ENCODE measurements at places on chromosomes 7 and 10. TPM values are rescaled to one million over a fixed set of nuclear protein-coding genes. Genes with fewer than 3 reads are reported as not detected.

DNA sequence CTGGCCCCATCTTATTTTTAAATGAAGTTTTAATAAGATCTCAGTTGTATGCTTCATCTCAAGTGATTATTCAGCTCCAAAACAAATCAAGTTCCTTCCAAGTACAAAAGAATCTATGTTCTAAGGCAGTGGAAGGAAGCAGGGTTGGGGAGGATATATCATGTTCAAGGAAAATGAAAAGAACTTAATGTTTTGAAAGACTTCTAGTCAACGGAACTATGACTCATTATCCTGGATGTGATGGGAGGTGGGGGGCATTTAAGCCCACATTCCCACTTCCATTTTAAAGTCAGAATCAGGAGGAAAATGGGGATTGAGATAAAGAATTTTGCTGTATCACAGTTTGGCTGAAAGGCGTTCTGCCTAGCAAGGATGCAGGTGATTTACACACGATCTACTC, 59.4 kb downstream of the FANK1 start:
- no peaks in the 10 kb centered on the region for H3K4me1 ChIP-seq
- H3K36me3 ChIP-seq = no peaks in the 10 kb centered on the region
- DNase-seq = no peak
- H3K27me3 ChIP-seq = no peaks in the 10 kb centered on the region

DNA sequence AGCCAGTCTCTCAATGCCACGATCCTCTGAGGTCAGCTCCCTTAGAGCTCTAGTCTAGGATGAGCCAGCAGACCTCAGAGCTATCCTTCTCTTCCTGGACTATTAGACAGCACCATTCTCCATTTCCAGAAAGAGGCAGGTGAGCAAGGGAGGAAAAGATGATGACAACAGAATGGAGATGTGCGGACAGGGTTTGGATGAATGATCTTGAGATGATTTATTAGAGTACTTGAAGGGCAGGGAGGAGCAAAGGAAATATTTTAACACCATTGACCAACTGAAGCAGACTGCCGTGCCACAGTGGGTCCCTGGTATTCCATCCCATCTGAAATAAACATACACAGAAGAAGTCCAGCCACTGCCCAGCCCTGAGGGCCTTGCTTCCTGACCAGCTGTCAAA, 94.3 kb downstream of the CFAP58 start:
- H3K27me3 ChIP-seq = peaks cover 14% of the 10 kb centered on the region
- H3K4me1 ChIP-seq = no peaks in the 10 kb centered on the region
- no peak overlapping the region for H3K27ac ChIP-seq

DNA sequence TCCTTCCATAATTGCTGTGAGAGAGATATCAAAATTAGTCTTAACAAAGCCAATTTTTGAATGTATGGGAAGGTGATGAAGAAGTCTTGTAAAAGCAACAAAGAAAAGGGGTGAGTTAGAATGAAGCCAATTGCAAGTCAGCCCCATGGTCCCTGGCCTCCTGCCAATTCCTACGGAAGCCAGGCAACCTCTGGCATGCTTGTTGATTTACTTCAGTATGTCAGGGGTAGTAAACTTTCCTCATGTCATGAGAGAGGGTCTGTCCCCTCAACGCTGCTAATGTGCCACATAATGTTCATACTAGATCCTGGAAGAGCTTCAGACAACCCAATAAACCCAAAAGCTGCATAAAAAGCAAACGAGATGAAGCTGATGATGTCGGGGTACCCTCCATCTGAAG, 159.1 kb upstream of the YAE1 start:
- peaks cover 28% of the 10 kb centered on the region for H3K27me3 ChIP-seq
- H3K4me1 ChIP-seq = no peaks in the 10 kb centered on the region
- H3K27ac ChIP-seq = no peak overlapping the region
- DNase-seq = no peak
- H3K4me3 ChIP-seq = no peak overlapping the region

DNA sequence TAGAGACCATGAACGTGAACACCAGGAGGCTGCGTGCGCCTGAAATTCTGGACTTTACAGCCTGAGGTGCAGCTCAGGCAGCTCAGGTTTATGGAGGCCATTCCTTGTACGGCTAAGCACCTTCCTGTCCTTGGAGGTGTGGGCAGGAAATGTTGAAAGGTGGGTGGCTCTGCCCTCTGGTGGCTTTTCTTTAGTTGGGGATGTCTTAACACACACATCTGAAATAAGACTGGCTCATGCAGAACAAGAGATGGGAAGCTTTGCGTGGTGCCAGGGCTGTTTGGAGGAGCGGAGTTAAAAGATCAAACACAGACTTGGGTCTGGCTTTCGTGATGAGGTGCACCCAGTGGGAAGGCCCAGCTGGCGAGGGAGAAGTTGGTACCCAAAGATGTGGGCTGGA, 64.1 kb downstream of the DOCK1 start:
- no peak overlapping the region for H3K27ac ChIP-seq
- no peak overlapping the region for H3K4me3 ChIP-seq
- H3K4me1 ChIP-seq = no peaks in the 10 kb centered on the region
- no peaks in the 10 kb centered on the region for H3K36me3 ChIP-seq
- H3K27me3 ChIP-seq = no peaks in the 10 kb centered on the region

GRCh38 chr10:32961343-32961894, 3.4 kb upstream of the ITGB1 start:
- H3K4me1 ChIP-seq = peaks cover 25% of the 10 kb centered on the region
- H3K4me3 ChIP-seq = no peak overlapping the region
- DNase-seq = no peak

Gene CYP26C1
- total RNA-seq = not detected

Gene TMEM176A
- not detected for total RNA-seq

Gene OR2A5
- not detected for total RNA-seq

Measured in activated T-helper 2 cell treated with anti-CD3 and anti-CD28 coated beads, Interferon-gamma antibody, Interleukin-2, Interleukin-4, amounts not matched to agents 10 μg/mL and 5 μg/mL and 100 μg/mL, durations not matched to agents 14 hours and 24 hours and 36 hours (primary cell).